HCT116 (cell line): ENCODE measurements at places on chromosomes 7 and 10.

GRCh38 chr10:6498771-6499170, 81.3 kb downstream of the PRKCQ start:
- peaks cover 48% of the 10 kb centered on the region for H3K27me3 ChIP-seq
- H3K27ac ChIP-seq = no peak overlapping the region
- no peak overlapping the region for H3K4me3 ChIP-seq
- no peak for DNase-seq
- no peaks in the 10 kb centered on the region for H3K4me1 ChIP-seq
- no peaks in the 10 kb centered on the region for H3K36me3 ChIP-seq

- DNase-seq = no peak
- no peaks in the 10 kb centered on the region for H3K36me3 ChIP-seq
- no peak overlapping the region for H3K27ac ChIP-seq
- no peaks in the 10 kb centered on the region for H3K27me3 ChIP-seq
- no peak overlapping the region for H3K4me3 ChIP-seq
- H3K4me1 ChIP-seq = no peaks in the 10 kb centered on the region
These were observed 201.9 kb downstream of the MALRD1 start for GRCh38 chr10:19250546-19250945.

- H3K4me3 ChIP-seq = no peak overlapping the region
- H3K27me3 ChIP-seq = no peaks in the 10 kb centered on the region
- H3K4me1 ChIP-seq = no peaks in the 10 kb centered on the region
These were observed 44.8 kb downstream of the CLIP2 start for GRCh38 chr7:74334030-74334429.

DNA sequence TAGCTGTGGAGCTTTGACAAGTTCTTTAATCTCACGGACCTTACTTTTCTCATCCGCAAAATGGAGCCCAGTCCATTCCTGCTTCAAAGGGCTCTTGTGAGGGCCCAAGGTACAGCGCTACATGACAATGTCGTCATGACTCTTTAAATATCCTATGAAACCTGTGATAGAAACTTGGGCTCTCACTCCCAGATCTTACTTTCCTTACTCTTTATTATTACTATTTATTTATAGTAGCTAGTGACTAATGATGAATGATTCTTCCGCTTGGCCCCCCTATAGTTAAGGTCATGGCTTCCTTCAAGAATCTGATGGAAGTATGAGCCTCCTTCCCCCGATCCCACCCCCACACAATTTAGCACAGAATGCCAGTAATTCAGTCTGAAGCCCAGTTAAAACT, 41.9 kb downstream of the RBM20 start:
- H3K27ac ChIP-seq = no peak overlapping the region
- H3K36me3 ChIP-seq = no peaks in the 10 kb centered on the region
- DNase-seq = no peak
- no peaks in the 10 kb centered on the region for H3K4me1 ChIP-seq
- no peaks in the 10 kb centered on the region for H3K27me3 ChIP-seq

DNA sequence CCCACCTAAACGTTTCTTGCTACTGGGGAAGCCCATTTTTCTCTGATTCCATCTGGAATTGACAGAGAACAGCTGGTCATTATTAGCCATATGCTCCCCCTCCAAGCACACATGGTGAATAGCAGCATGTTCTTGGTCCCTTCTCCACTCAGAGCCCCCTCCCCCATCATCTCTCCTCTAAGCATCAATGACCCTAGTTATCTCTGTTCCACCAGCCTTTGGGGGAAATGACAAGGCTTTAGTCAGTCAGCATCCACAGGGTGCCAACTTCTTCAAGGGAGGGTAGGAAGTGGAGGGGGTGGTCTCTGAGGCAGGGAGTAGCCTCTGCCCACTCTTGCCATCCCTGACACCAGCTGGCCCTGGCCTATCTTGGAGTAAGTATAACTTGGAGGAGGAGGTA, 163.1 kb downstream of the UBE2H start:
- no peaks in the 10 kb centered on the region for H3K27me3 ChIP-seq
- H3K27ac ChIP-seq = no peak overlapping the region
- DNase-seq = no peak

- H3K27me3 ChIP-seq = no peaks in the 10 kb centered on the region
- H3K4me3 ChIP-seq = no peak overlapping the region
- no peak for DNase-seq
- no peaks in the 10 kb centered on the region for H3K36me3 ChIP-seq
These were observed 8.2 kb downstream of the TWIST1 start for GRCh38 chr7:19109000-19109946.

DNA sequence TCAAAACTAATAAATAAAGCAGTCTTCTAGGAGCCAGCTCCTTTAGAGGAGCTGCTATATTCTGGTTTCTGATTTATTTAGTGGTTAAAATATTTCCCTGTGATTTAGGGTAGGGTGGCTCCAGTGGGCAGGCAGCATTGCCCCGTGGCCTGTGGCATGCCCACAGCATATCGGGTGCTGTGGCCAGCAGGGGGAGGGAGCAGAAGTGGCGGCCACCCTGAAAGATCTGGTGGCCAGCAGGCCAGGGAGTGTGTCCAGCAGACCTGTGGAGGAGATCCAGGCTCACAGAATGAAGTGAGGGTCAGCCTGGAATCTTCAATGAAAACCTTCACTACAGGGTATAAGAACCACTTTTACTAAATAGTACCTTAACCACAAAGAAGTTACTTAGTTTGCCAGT, 189.2 kb downstream of the TAX1BP1 start:
- no peaks in the 10 kb centered on the region for H3K36me3 ChIP-seq
- H3K27ac ChIP-seq = no peak overlapping the region
- no peak overlapping the region for H3K4me3 ChIP-seq
- H3K27me3 ChIP-seq = no peaks in the 10 kb centered on the region

DNA sequence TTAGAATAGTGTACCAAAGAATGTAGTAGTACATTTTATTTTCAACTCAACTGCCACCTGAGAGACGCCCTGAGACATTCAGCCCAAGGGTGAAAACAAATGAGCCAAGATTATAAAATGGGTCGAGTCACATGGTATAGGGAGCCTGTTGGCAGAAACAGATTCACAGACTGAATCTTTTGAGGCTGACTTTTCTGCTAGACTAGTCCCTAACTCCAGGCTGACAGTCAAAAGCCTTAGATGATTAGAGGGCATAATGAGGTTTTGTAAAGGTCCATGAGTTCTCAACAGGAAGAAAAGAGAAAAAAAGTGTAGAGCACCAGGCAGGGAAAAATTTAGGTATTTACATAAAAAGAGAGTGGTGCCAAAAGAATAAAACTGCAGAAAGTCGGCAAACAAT, 128.0 kb downstream of the NXPH1 start:
- no peak for DNase-seq
- peaks cover 6% of the 10 kb centered on the region; the same call in 1 of the 2 replicates for H3K27me3 ChIP-seq

DNA sequence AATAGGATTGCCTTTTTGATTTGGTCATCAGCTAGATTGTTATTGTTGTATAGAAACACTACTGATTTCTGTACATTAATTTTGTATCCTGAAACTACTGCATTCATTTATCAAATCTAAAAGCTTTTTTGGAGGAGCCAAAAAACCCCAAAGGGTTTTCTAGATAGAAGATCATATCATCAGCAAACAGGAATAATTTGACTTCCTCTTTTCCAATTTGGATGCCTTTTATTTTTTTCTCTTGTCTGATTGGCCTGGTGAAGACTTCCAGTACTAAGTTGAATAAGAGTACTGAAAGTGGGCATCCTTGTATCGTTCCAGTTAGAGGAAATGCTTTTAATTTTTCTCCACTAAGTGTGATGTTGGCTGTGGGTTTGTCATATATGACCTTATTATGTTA, 10.6 kb upstream of the ENTPD7 start:
- DNase-seq = no peak
- no peak overlapping the region for H3K4me3 ChIP-seq
- H3K27ac ChIP-seq = no peak overlapping the region
- no peaks in the 10 kb centered on the region for H3K4me1 ChIP-seq
- H3K27me3 ChIP-seq = no peaks in the 10 kb centered on the region
- no peaks in the 10 kb centered on the region for H3K36me3 ChIP-seq

DNA sequence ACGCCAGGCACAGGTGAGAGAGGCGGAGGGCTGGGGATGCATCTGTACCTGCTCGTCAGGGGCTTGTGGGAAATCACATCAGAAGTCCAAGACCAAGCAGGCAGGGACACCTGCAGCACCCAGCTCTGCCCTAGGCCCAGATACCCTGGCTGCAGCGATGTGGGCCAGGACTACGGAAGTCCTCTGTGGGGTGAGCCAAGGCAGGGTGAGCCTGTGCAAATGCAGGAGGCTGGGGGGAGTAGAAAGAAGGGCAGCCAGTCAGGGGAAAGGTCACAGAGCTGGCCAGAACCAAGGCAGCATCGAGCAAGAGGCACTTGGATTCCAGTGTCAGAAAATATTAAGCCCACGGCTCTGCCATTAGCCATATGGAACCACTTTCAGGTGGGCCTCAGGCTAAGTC, 85.2 kb downstream of the TNS3 start:
- DNase-seq = no peak
- H3K27me3 ChIP-seq = no peaks in the 10 kb centered on the region
- no peak overlapping the region for H3K4me3 ChIP-seq
- H3K27ac ChIP-seq = no peak overlapping the region

GRCh38 chr7:130554481-130554880, 62.6 kb downstream of the MEST start:
- no peaks in the 10 kb centered on the region for H3K4me1 ChIP-seq
- no peak overlapping the region for H3K27ac ChIP-seq
- H3K36me3 ChIP-seq = no peaks in the 10 kb centered on the region
- H3K4me3 ChIP-seq = no peak overlapping the region
- no peaks in the 10 kb centered on the region for H3K27me3 ChIP-seq

DNA sequence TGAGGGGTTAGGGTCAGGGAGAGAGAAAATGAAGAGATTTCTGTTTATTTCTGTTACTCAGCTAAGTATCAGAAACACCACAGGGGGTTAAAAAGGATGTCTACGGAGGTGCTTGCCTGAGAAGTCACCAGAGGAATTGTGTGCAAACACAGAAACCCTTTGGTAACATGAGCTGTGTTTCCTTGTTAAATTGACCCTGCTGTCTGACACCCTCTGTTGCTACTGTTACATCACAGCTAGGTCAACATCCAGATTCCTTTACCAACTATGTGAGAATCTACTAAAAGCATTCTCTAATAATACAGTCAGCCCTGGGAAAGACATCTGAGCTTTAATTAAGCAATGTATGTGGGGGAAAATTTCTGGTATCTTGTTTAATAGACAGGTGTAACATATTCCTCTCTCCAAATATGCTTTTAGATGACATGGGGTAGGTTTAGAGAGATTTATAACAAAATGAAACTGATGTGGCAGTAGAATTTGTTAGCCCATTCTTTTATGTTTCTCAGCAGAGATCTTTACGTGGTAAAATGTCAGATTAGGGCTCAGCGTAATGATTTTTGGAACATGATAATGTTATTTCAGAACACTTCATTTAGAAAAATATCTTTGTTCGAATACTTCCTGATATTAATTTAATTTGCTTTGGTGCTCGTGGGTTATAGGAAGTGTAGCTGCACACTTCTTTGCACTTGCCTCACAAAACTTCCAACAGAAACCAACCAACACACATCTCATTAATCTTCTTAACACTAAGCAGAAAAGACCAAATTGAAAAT, 168.0 kb upstream of the AHR start:
- peak; percentile 13 for DNase-seq
- H3K4me3 ChIP-seq = no peak overlapping the region
- no peak overlapping the region for H3K27ac ChIP-seq
- H3K4me1 ChIP-seq = peaks cover 9% of the 10 kb centered on the region; the same call in 1 of the 2 replicates
- no peaks in the 10 kb centered on the region for H3K36me3 ChIP-seq
